ENCODE measurements at places on chromosomes 12 and 14.

- peak; percentile 78 for DNase-seq
Measured at GRCh38 chr12:49121047-49121696, 10.0 kb downstream of the TUBA1B start.

DNA sequence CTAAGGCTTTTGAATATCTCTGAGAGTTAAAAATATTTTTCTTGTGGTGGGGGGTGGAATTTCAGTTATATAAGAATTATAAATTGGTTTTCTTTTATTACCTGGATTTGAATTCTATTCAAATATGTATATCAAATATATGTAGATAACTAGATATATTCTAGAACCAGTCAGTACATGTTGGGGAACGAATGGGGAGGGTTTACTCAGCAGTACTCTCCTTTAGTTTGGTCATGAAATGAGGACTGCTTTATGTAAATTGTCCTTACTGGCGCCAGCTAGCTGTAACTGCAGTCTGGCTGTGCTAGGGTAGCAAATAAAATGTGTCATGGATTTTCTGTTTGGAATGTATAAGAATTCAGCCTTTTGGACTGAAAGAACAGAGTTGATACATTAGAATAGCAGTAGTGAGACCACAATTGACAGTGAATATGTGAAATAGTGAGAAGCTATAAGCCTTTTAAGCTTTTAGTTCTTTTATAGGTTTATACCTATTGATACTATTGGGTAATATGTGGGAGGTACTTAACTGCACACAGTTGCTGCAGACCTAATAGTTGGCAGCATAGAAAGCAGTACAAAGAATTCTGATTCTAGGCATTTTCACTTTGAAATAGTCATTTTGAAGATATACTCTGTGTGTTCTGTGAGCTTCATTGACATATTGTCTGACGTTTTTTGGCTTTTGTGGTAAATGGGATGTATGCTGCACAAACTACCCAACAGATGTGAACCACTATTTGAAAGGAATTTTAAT is 29.0 kb downstream of the ATF7IP start:
- peak; percentile 56 for DNase-seq

DNA sequence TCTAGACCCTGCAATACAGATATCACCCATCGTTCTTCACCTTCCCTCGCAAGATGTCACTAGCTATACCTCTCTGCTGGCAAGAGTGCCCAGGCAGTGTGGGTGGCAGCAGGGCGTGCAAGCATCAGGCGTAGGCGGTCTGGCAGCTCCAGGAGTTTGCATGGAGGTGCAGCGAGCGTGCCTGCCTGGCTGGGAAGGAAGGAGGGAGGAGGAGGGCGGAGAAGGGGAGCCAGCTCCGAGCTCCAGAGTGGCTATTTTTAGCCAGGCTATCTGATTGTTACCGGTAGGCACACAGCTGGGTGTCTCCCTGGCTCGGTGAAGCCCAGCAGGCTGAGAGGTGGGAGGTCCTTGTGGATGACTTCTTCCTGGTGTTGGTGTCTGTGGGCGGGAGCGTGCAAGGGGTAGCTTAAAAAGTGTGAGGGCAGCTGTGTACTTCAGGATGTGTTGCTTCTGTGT is 6.2 kb downstream of the FOXJ2 start:
- peak; percentile 46 for DNase-seq

GRCh38 chr14:23877538-23878180 is 75.9 kb upstream of the DHRS4 start:
- DNase-seq = no peak

DNA sequence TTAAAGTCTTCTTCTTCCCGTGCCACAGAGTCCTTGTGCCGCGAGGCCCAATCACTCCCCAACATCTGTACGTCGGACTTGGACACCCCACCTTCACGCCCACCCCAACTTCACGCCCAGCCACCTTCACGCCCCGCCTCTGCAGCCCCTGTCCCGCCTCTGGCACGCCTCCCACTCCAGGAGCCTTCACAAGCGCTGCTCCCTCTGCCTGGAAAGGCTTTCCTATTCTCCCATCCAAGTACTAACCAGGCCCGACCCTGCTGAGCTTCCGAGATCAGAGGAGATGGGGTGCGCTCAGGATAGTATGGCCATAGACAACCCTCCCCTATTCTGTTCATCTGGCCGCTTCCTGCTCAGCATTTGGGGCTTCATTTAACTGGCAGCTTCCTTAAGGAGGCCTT is 17.3 kb upstream of the EIF5 start:
- DNase-seq = no peak

All from suppressor macrophage (primary cell).